ENCODE measurements at places on chromosomes 3 and 15. TPM values are rescaled to one million over a fixed set of nuclear protein-coding genes. Genes with fewer than 3 reads are reported as not detected.

Gene ALDH1A2
- 4.9 TPM for total RNA-seq

Gene MEX3B
- 32.4 TPM for total RNA-seq

Gene CERS3
- total RNA-seq: 1.7 TPM

Gene CCNDBP1
- 28.7 TPM for total RNA-seq

Gene SERINC4
- total RNA-seq: 1.5 TPM

Gene CCR9
- 0.47 TPM for total RNA-seq

Gene ITIH1
- not detected for total RNA-seq

Gene EIF4A2
- 545 TPM for total RNA-seq

Gene LRRC2
- total RNA-seq: 0.18 TPM

All from motor neuron (in vitro differentiated cells).